COLO829 (cell line): ENCODE measurements at places on chromosomes 7 and 10.

GRCh38 chr10:119602241-119603095 lies 5.7 kb upstream of the TIAL1 start:
- no peak for DNase-seq

DNA sequence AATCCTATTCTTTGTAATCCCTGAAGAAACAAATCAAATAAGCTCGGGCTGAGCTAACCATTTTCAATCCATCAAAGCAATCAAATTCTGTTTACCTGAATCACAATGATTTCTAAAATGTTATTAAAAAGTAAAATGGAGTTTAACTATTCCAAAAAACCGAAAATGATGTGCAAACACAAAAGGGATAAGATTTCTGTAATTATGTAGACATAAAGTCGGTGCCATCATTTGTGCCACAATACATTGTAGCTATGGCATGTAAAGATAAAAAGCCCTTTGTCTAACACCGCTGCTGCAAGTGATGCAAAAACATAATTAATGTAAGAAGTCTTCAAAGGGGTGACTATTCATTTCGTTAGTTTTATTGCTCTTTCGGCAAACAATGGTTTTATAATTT lies 125.1 kb upstream of the FAM204A start:
- DNase-seq: no peak

GRCh38 chr7:116122972-116123595 lies 87.3 kb upstream of the TES start:
- DNase-seq: peak; percentile 40

GRCh38 chr10:24306507-24306875 lies 97.6 kb downstream of the KIAA1217 start:
- no peak for DNase-seq

DNA sequence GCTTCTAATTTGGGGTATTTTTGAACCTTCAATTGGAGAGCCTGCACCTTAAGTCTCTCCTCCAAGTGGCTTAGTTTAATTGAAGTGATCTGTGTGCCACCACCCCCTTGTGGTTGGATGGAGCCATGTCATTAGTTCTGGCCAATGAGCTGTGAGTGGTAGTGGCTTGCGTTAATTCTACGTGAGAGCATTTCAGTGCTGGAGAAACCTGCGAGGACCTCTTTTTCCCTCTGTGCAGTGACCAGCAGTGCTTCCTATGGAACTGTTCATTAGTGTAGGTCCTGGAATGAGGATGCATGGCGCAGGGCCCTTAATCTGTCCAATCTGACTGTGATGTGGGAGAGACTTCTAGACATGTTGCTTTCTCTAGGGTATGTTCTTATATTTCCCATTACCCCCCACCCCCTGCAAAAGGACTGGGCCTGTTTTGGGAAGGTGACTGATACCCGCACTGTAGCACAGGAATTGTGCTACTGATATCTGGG lies 3.8 kb downstream of the HILPDA start:
- peak; percentile 92 for DNase-seq

DNA sequence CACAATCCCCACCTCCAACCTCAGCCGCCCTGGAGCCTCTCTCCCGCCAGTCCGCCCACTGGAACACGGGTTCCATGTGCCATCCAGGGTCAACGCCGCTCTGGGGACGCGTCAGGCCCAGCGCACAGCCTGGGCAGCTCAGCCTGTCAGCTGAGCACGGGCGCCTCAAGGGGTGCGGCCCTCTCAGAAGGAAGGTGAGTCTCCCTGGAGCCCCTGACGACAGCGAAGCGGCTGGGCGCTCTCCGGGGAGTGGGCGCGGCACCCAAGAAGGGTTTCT lies 1.2 kb upstream of the SLC18A3 start:
- DNase-seq: no peak

GRCh38 chr7:68787566-68787965 lies 810.7 kb upstream of the AUTS2 start:
- no peak for DNase-seq

- DNase-seq: no peak
Measured at GRCh38 chr7:128017460-128017859, 13.8 kb downstream of the LRRC4 start.

DNA sequence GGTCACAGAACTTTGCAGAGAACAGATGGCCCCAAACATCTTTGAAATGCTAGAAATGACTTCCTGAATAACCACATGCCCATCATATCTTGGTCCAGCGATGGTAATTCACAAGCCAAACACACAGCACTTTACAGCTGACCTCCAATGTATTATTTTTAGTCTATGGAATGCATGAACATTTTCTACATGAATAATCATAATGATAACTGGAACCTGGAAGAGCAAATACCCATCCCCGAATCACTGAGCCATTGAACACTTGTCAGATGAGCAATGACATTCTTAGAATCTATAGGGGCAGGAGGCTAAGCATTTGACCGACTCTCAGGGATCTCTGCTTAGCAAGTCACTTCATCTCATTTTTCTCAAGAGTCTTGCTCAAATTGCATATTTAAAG lies 167.3 kb downstream of the CREB5 start:
- DNase-seq: no peak

GRCh38 chr7:17802056-17802455 lies 138.2 kb downstream of the SNX13 start:
- no peak for DNase-seq

DNA sequence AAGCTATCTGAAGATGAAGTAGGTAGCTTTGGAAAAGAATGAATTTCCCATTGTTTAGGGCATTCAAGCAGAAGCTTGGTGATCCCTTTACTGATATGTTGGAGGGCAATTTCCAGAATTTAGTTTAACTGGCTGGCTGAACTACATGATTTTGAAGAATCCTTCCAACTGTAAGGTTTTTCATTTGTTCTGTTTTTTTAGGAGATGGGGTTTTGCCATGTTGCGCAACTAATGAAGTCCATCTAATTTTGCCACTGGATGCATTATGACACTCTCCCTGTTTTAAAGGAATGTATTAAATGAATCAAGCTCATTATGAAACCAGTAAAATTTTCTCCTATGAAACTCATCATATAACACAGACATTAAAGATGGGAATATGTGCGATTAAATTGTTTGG lies 6.1 kb upstream of the DDX50 start:
- no peak for DNase-seq

- no peak for DNase-seq
Measured at GRCh38 chr10:117462816-117463544, 79.6 kb upstream of the EMX2 start.

DNA sequence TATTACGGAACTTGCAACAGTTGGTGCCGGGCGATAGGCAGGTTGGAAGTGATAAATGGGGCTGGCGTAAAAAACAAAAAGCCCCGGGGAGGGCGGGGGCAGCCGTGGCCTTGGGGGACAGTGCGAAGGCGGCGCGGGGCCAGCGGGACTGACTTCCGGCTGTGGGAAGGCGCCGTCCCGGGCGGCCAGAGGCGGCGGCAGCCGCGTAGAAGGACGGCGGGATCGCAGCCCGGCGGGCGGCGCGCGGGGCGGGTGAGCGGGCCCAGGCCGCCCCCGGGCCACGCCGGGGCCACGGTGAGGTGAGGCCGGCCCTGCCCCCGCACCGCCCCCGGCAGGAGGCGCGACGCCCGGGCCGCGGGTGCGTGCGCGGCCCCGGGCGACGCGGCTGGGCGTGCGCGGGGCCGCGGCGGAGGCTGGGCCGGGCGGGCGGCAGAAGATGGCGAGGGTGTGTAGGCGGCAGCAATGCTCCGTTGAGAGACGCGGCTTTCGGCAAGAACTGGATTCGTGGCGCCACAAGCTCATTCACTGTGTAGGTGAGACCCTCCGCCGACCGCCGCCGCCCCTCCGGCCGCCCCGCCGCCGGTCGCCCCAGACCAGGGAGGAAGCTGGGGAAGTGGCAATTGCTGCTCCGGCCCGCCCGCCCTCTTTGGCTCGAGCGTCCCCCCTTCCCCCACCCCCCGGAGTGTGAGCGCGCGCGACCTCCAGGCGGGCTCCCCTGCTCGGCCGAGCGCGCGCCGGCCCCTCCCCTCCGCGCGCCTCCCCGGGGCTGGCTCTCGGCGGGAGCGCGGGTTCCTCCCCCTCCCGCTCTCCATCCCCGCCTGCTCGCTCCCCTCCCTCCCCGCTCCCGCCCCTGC lies at the start of gene LCOR:
TSS of gene LCOR (plus strand) at position 432 of the 854 bp plus-strand sequence. CDS start 116,760 bp downstream, outside the sequence.
- peak; percentile 65 for DNase-seq

- DNase-seq: no peak
Measured at GRCh38 chr10:122727426-122727825, 27.8 kb upstream of the C10orf120 start.

- peak; percentile 18 for DNase-seq
Measured at GRCh38 chr7:135976312-135977006, 700 bp downstream of the MTPN start.

GRCh38 chr10:105797234-105797890 lies 1156.3 kb downstream of the SORCS3 start:
- DNase-seq: peak; percentile 9

DNA sequence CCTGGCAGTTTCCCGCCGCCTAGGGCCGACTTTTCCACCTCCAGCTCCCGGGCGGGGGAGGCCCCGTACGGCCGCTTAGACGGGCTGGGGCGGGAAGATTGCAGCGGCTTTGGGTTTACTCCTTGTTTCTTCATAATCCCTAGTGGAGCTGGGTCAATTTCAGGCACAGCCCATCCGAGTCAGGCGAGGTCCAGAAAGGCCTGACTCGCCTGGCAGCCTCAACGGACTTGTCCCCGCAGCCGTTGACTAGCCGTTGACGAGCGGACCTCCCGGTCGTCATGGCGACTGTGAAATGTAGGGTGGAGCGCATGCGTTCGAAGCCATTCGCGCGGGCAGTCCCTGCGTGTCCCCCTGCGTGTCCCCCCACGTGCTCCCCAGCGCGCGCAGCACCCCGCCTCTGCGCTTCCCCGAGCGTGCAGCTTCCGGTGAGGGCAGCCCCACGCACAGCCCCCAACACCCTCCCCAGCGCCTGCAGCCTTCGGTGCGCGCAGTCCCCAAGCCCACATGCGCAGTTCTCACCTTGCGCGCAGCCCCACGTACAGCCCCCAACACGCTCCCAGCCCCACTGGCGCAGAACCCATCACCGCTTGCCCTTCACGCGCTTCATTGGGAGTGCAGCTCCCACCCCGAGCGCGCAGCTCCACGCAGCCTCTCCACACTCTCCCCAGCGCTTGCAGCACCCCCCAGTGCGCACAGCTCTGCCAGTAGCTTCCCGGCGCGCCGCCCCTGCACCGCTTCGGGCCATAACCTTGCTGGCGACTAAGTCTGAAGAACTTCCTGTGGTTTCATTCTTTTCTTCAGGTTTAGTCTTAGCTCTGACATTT lies 67.8 kb downstream of the TBX20 start:
- no peak for DNase-seq

DNA sequence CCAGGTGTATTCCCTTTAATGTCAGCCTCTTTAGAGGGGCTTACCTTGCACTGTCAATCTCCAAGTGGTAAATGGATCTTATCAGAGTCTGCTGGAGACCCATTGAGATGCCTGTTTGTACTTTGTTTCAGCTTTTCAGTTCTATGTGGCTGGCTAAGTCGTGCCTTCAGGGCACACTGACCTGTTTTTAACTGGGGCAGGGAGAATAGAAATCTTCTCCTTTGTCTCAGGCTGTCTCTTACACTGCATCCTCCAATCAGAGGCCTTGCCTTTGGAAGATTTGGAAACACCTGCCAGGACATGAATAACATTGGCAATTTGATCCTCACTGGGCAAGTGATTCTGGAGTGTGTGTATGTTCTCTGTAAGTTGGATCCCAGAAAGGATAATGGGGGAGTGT lies 65.0 kb downstream of the POU6F2 start:
- no peak for DNase-seq

DNA sequence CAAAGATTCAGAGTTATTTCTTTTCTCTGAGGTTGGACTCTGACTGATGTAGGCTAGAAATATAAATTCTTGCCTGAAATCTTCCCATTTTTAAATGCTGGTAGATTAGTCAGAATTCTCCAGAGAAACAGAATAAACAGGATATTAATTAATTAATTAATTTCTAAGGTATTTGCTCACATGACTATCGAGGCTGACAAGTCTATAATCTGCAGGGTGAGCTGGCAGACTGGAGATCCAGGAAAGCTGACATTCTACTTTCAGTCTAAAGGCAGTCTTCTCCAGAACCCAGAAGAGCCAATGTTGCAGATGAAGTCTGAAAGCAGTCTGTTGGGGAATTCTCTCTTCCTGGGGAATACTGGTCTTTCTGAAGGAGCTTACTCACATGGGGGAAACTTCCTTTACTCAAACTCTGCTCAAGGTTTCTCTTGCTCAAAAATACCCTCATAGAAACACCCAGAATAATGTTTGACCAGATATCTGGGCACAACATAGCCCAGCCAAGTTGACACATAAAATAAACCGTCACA lies 189.7 kb downstream of the KIF20B start:
- DNase-seq: no peak

- DNase-seq: no peak
Measured at GRCh38 chr10:81036257-81036656, 498.6 kb downstream of the SH2D4B start.

DNA sequence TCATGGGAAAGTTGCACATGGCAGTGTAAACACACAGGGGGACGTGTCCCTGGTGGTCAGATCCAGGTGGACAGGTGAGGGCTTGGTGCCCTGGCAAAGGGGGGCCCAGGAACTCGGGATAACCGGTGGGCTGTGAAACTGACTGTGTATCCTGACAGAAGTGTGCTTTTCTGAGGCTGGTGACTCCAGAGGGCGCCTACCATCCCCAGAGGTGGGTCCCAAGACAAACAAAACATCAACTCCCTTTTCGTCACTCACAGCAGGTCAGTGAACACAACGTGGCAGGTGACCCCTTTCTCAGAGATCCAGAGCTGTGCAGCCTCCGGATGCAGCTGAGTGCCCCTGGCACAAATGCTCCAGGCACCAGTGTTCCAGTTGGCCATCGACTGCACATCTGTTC lies 56.0 kb upstream of the DDC start:
- DNase-seq: no peak

- no peak for DNase-seq
Measured at GRCh38 chr10:74081941-74082718, 68.5 kb downstream of the AP3M1 start.
